ENCODE measurements at places on chromosomes 4 and X.

- DNase-seq, result no peak
Observed at GRCh38 chr4:15781427-15782095, 3.4 kb downstream of the CD38 start.

- peak; percentile 95 for DNase-seq
Observed at GRCh38 chr4:99949999-99950912, at the start of gene H2AZ1. H2AZ1 (minus strand) TSS chr4:99950275; CDS start chr4:99950170, 105 bp downstream.

GRCh38 chr4:73860917-73861316, 7.8 kb downstream of the PF4V1 start:
- no peak for DNase-seq

GRCh38 chrX:135431886-135432285, 10.1 kb downstream of the SMIM10L2A start:
- no peak for DNase-seq

- DNase-seq, result no peak
Observed at GRCh38 chr4:149293046-149293649, 522.5 kb downstream of the IQCM start.

GRCh38 chr4:140866492-140867005, 110.4 kb upstream of the TBC1D9 start:
- no peak for DNase-seq
